Activated CD8-positive, alpha-beta memory T cell treated with anti-CD3 and anti-CD28 coated beads for 36 hours (primary cell): ENCODE measurements at places on chromosomes 2 and 18. TPM values are rescaled to one million over a fixed set of nuclear protein-coding genes. Genes with fewer than 3 reads are reported as not detected.

The POTEC gene
- total RNA-seq: not detected

The SETBP1 gene
- 18.4 TPM for total RNA-seq

The ORC2 gene
- 51.0 TPM for total RNA-seq

The CD207 gene
- total RNA-seq: not detected

The C2orf15 gene
- 0.82 TPM for total RNA-seq

The SLC5A7 gene
- not detected for total RNA-seq
